ENCODE measurements at places on chromosomes 6 and 20.

DNA sequence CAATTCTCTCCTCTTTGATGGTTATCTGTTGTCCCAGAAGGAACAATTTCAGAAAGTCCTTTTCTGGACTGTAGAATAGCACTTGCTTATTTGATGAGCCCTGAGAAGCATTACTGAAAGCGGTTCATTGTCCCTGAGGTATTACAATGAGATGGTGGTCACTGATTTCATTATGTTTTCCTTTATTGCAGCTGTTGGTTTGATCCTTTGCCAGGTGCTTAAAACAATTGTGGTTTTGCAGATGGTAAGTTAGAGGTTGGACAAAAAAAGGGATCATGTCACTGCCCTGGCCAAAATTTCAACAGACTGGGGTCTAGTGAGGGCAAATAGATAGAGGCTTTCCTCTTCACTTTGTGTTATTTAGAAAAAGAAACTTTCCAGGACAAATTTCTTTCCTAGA, 61.9 kb downstream of the ESR1 start:
- no peak for DNase-seq

DNA sequence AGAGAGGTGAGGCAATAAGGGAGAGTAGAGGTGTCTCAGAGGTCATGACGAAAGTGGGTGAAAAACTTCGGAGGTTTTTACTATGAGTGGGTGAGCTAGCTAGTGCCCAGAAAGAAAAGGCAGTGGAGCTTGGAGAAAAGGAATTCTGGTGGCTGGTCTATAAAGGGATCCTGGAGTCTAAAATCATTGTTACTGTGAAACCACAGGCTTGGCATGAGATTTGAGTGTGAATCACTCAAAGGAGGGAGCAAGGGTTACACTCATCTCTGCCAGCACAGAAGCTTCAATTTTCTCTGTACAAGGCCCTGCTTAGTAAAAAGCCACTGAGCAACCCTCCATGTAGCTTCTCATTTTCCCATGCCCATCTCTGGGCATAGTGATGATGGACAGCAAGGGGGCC, 47.5 kb downstream of the CD83 start:
- no peak for DNase-seq

- no peak for DNase-seq
Observed at GRCh38 chr6:44042261-44042988, 84.8 kb downstream of the MRPL14 start.

DNA sequence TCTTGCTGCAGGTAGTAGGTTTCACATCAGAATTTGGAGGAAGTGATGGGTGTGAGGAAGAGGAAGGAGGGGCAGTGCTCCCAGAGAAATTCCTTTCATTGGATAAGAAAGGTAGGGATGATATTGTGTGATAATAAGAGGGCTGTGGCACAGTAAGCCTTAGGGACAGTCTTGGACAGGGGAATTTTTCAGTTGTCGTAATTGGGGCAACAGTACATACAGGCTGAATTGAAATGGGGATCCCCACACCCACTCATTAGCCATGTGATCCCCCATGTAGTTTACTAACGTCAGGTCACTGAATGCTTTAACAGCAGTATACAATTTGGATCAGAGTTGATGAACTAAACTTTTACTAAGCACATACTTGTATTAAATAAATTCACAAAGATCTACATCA, 79.4 kb downstream of the FOXO3 start:
- no peak for DNase-seq

DNA sequence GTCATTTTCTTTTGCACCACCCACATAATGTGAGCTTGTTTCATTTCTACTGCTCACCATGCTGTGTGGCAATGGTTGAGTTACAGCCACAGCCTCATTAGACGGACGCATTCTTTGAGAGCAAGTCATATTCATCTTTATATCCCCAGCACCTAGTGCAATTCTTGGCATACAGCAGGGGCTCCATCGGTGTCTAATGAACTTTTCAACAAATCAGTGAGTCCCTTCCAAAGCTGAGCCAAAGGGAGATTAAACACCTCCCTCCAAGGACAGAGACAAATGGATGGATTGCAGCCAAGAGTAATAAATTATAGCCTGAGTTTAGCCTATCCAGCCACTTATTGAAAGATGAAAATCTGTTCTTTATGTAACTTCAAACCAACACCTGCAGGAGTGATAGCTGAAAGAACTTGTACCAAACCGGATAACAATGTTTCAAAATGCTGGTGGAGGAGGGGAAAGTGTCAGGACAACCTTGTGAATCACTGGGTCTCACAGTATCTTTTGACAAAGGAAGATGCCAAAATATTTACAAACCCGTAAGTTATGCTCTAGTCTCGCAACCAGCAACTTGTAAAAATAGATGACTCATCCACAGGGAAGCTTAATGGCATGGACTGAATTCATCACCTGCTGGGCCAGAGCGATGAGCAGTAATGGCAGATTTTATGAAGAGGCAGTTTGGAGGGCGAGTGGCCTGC, 139.0 kb downstream of the PXDC1 start:
- DNase-seq = no peak

GRCh38 chr20:40670253-40670652, 18.8 kb downstream of the MAFB start:
- no peak for DNase-seq

DNA sequence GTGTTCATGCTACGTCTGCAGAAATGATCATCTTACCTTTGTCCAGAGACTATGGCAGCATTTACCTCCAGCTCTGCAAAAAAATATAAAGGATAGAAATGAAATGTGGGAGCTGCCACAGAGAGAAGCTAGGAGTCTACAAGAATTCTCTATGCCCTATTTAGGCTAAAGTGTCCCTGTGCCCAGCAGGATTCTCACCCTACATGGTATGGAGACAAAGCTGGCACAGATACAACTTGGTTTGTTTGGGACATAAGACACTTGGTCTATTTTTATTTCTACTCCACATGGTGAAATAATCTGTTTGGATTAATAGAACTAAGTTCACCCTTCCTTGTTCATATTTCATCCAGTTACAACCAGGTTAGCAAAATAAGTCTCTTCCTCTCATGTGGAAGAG, 28.4 kb downstream of the TP53INP2 start:
- no peak for DNase-seq
